ENCODE measurements at places on chromosomes 1 and 21.

DNA sequence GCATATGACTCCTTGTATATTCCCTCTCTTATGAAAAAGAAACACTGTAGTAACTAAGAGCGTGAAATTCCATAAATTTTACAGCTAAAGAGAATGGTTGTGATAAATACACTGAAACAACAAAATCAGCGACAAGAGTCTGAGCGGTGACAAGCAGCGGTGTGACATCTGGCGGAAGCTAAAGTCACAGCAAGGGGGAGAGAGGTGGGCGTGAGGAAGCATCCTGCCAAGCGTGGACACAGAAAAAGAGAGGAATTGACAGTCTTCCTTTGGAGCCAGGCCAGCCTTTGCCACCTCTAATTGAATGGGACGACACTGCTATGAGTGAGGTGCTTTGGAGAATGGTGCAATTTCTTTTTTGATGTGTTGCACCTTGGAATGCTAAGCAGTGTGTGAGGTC, 25.9 kb downstream of the PSMB2 start:
- no peak for DNase-seq

DNA sequence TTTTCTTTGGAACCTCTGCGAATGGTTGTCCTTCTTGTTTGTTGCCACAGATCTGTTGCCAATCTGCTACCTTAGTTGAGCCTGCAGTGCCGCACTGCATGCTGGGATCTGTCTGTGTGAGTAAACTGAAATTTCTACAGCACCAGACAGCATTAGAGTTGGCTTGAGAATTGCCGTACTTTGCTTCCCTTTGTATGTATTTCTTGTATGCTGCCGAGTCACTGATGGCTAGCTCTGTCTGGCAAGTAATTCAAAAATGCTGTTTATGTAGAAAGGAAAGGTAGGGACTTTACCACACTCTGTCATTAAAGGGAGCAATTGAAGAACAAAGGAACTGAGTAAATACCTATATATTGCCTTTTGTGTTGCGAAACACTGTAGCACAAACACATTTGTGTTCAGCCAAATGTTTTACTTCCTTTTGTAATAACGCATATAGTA, 857.4 kb downstream of the USP25 start:
- DNase-seq, result peak; percentile 19

- DNase-seq, result no peak
These were observed 163.3 kb downstream of the DHRS3 start for GRCh38 chr1:12454406-12455391.

- DNase-seq, result no peak
These were observed 10.7 kb upstream of the MAST2 start for GRCh38 chr1:45792744-45793143.

GRCh38 chr1:43537423-43538142, 6.9 kb downstream of the PTPRF start:
- DNase-seq, result no peak

DNA sequence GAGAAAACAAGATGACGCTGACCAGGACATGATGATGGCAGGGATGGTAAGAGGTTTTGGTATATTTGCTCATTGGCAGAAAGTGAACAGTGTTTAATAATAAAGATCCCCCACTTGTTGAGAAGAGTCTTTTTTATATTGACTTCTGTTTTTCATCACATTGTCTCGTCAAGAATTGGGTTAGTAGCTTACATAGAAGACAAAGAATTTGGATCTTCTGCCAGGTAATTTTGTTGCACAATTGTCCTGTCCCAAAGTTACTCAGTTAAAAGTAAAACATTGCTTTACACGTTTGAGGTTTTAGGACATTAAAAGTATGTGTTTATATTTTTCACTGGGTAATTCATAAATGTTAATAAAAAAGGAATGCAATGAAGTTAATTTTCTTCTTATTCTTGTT, 48.3 kb upstream of the LAMC2 start:
- DNase-seq, result no peak

GRCh38 chr1:68973459-68974244, 476.8 kb upstream of the DEPDC1 start:
- DNase-seq, result no peak

DNA sequence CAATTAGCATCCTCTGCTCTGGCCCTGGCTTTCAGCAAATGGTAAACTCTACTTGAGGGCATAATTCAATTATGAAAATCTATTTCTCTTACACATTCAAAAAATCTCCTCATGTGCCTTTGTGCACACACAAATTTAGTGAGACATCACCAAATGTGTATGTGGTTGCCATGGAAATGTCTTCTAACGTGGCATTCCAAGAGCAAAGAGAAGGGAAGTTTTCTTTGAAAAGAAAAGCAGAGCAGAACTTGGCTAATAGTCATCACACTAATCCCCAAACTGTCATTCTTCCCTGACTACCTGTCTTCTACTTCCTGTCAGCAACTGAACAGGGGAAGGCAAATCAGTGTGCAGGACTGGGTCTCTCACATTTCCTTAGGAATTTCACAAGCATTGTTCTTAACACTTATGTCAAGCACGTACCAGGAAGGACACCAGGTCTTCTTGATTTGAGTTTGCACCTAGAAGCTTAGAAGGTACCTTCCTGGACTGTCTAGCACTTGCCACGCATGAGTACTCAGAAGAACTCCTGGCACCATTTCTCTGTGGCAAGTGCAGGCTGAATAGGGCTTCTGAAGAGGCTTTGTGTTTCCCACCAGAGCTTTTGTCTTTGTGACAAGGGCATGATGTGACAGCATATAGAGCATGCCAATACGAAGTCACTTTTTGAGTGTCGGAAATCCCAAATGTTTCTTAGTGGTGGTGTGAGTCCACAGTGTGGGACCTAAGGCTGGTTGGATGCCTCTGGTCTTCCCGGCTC, 32.3 kb downstream of the MAN1C1 start:
- no peak for DNase-seq

- DNase-seq, result no peak
These were observed 1.6 kb upstream of the CTSK start for GRCh38 chr1:150809651-150810050.

GRCh38 chr1:223667484-223668182, 2.1 kb upstream of the CAPN8 start:
- no peak for DNase-seq

GRCh38 chr1:16014509-16015482, 3.0 kb downstream of the HSPB7 start:
- no peak for DNase-seq

- no peak for DNase-seq
These were observed 4.0 kb downstream of the PHC2 start for GRCh38 chr1:33426916-33427315.

GRCh38 chr1:90262791-90263190, 267.9 kb downstream of the ZNF326 start:
- DNase-seq, result no peak

DNA sequence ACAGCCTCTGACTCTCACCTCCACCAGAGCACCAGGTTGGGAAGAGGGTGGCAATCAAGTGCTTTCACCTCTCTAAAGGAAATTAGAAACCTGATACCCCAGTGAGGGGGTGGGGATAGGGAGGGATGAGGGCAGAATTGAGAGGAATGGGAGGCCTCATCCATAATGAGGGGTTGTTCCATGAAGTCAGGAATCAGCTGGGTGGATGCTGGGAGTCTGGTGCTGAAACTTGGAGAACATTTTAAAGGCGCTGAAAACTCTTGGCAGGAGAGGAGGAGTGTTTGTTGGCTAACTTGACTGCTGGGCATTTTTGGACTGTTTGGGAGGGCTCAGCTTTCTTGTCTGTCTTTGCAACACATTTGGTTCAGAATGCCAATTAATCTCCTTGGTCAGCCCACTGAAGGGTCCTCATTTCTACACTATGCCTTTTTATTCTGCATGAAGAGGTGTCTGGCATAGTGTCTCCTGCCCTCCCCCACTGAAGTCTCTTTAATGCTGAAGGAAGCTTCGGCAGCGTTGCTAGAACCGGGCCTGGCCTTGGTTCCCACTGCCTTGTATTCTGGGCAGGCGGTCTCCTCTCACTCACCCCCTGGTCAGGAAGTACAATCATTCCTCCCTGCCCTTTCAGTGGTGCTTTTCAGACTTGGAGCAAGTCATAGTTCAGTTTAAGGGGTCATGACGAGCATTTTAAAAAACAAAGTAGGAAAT, 2.2 kb downstream of the PHGDH start:
- DNase-seq, result no peak

GRCh38 chr1:37845049-37845646, 14.2 kb downstream of the MTF1 start:
- no peak for DNase-seq

- DNase-seq, result no peak
These were observed 132.7 kb downstream of the GPATCH2 start for GRCh38 chr1:217498209-217498608.

DNA sequence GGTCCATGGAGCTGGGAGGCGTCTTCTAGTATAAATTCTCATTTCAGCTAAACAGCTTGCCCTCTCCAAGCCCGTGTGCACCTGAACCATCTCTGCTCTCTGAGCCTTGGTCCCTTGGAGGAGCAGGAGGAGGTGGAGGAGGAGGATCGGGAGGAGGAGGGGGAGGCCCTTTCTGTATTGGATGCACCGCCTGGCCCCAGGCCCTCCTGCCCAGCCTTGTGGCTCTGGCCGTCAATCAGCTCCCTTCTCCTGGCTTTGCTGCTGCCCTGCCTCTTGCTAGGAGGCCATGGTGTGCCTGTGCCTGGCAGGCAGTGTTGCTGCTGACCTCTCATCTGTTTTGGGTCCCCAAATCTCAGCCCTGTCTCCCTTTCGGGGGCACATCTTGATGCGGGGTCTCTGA, 9.0 kb downstream of the COL18A1 start:
- no peak for DNase-seq

GRCh38 chr1:183562701-183563100, 27.6 kb downstream of the NCF2 start:
- DNase-seq, result no peak

DNA sequence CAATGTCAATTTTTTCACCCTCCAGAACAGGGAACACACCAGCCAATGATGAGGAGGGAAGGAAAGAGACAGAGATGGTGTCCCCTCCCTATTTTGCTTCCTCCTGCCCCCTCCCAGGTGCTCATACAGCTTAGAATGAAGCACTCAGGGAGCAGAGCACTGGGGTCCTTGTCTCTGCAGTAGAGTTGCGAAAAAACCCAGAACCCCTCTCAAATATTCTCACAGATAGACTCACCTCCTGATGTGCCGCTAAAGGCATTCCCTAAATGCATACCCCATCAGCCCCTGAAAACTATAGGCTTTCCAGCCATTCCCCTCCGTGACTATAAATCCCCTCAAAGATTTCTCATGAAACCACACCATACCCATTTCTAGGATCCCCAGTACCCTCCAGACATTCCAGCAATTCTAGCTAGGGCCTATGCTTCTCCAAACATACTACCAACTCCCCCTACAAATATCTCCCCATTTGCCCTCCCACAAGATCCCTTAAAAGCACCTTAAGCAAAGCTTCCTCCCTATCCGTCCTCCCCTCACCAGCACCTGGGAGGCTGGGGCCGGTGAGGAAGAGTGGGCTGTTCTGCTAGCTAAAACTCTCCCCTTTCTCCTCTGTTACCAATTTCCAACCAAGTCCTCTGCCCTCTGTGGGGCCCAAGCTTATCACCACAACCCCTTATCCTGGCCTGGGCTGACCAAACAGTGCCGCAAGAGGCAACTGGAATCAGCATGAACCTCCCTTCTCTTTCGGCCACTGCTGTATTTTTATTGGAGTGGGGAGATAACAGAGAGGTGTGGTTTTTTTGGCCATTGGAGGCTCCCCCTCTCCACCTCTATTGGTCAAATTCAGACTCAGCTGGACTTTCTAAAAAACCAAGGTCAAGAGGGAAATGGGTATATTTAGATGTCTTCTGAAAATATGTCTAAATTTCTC, 54.7 kb downstream of the RHBG start:
- DNase-seq, result no peak

DNA sequence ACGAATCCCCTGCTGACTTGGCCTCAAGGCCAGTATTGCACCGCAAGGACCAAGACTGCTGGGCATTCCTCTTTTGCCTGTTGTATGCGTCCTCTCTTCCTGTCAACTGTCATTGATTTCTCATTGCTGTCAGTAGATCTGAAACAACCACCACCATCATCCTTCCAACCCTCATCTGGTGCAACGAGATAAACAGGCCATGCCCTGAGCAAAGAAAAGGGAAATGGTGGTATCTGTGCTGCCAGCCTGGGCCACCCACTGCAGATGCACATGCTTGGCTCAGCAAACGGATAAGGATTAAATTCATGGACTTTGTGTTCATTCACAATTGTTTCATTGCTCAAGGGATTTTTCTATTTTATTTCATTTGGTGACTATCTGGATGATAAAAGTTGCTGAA, 13.6 kb downstream of the OXCT2 start:
- DNase-seq, result no peak

Data from CD8-positive, alpha-beta T cell (primary cell).